ENCODE measurements at places on chromosomes 7 and 10. TPM values are rescaled to one million over a fixed set of nuclear protein-coding genes. Genes with fewer than 3 reads are reported as not detected.

- no peak for DNase-seq
Observed at GRCh38 chr10:29473087-29473356, 161.7 kb downstream of the SVIL start.

DNA sequence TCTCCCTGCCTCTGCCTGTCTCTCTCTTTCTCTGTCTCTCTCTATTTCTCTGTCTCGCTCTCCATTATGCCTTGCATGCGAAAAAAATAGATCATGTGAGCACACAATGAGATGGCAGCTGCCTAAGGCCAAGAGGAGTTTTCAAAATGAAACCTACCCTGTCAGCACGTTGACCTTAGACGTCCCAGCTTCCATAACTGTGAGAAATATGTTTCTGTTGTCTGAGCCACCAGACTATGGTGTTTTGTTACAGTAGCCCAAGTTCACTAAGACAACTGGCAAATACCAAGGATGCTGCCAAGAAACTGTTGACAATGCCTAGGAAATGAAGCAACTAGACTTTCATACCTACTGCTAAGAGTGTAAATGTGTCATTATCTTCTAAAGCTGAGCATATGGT lies 70.6 kb upstream of the PLXDC2 start:
- DNase-seq: no peak

GRCh38 chr7:50303335-50304128 lies 984 bp upstream of the IKZF1 start:
- no peak for DNase-seq

DNA sequence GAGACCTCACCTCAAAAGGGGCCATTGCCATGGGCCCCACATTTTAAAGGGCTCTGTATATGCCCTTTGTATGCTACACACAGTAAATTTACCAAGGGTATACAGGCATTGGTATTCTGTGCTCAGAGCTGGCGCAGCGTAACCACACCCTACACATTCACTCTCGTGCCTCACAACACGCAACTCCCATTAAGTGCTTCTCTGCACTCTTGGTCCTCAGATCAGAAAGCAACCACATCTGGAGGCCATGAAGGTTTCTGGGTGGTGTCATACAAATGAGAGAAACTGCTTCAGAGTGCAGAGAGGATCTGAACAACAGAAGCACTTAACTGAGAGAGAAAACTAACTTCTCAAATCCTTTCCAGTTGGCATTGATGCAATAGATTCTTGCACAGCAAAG lies 9.4 kb upstream of the CACUL1 start:
- no peak for DNase-seq

GRCh38 chr7:139183878-139184338 lies 47.1 kb upstream of the UBN2 start:
- DNase-seq: no peak

DNA sequence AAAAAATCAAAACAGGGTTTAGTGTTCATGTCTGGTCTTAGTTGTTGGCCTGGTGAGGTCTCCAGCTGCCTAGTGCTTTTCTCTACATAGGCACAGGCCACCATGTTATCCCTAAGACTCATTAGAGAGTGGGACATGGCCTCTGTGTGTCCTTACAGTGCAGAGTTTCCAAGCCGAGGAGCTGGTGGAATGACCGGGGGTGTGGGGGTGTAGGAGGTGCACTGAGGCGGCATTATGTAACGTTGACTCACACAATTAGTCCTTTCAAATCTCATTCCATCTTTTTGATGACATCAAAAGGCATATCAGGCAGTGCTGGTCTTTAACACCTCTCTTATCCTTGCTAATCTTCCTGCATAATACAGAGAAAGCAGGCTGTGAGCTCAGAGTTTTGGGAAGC lies 71.3 kb downstream of the MTPN start:
- no peak for DNase-seq

- no peak for DNase-seq
Observed at GRCh38 chr7:151615058-151615457, 95.4 kb upstream of the RHEB start.

The SGCE gene
- 36.4 TPM for total RNA-seq

The IFRD1 gene
- total RNA-seq: 18.3 TPM
